GM23338 (cell line): ENCODE measurements at places on chromosomes 13 and 19.

- H3K4me3 ChIP-seq = no peak overlapping the region
- H3K36me3 ChIP-seq = peaks cover 18% of the 10 kb centered on the region
- DNase-seq = no peak
- H3K4me1 ChIP-seq = no peaks in the 10 kb centered on the region
These were observed 9.3 kb downstream of the EBPL start for GRCh38 chr13:49681842-49682435.

- H3K27ac ChIP-seq = no peak overlapping the region
- H3K4me1 ChIP-seq = no peaks in the 10 kb centered on the region
- H3K4me3 ChIP-seq = no peak overlapping the region
These were observed 52.5 kb downstream of the C1QTNF9 start for GRCh38 chr13:24361852-24362366.

DNA sequence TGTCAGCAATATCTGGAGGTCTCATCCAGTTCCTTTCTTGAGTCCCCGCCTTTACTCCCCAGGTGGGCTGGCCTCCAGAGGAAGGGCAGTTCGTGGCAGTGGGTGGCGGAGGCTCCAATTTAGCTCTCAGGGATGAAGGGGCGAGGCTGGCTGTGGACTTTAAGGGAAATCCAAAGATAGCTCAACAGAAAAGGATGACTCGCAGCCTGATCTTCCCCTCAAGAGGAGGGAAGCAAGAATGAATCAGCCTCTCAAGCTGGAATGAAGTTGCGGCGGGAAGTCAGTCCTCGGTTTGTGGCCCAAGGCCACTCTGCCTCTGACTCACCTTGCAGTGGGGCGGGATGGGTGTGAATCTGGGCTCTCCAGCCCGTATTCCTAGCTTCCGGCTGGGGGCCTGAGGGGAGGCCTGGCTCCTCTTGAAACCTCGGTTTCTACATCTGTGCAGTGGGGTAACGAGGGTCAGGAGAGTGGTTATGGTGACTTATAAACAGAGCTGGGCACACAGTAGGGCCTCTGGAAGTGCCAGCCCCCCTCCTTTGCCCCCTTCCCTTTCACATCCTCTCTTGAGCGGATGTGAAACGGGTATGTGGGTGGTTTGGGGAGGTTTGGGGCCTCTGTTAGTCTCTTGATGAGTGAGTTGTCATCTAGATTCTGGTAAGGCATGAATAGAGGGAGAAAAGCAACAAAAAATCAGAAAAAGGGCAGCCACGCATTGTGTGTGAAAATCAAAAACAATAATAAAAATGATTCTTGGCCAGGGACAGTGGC lies 10.5 kb upstream of the SMG9 start:
- H3K4me3 ChIP-seq = no peak overlapping the region
- no peak for DNase-seq
- no peaks in the 10 kb centered on the region for H3K36me3 ChIP-seq
- H3K27ac ChIP-seq = no peak overlapping the region
- H3K27me3 ChIP-seq = no peaks in the 10 kb centered on the region
- no peaks in the 10 kb centered on the region for H3K4me1 ChIP-seq

- H3K36me3 ChIP-seq = no peaks in the 10 kb centered on the region
- no peaks in the 10 kb centered on the region for H3K27me3 ChIP-seq
These were observed 93.3 kb downstream of the NUFIP1 start for GRCh38 chr13:44895953-44896335.

DNA sequence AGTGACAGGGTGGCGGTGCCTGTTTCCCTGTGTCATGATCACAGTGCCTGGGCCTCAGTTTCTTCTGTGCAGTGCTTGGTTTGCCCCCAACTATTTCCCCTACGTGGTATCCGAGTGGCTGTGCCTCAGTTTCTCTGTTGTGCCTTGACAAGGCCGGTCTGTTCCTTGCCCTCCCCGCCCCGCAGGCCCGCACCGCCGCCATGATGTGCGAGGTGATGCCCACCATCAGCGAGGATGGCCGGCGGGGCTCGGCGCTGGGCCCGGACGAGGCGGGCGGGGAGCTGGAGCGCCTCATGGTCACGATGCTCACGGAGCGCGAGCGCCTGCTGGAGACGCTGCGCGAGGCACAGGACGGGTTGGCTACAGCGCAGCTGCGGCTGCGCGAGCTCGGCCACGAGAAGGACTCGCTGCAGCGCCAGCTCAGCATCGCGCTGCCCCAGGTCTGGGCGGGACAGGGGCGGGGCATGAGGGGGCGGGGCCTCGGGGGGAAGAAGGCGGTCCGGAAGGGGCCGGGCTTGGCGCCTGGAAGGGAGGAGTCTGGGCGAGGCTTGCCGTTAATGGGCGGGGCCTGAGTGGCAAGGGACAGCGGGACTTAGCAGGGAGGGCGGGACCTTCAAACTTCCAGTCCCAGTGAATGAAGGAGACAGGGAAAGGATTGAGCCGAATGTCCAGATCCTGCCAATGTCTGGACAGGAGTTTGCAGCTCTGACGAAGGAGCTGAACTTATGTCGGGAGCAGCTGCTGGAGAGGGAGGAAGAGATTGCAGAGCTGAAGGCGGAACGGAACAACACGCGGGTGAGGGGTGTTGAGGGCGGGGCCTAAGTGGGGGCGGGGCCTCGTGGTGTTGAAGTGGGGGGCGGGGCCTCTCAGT lies 8.6 kb downstream of the PPFIA3 start:
- peaks cover 5% of the 10 kb centered on the region; the same call in 1 of the 2 replicates for H3K27me3 ChIP-seq
- H3K36me3 ChIP-seq = no peaks in the 10 kb centered on the region
- peak overlapping the region; percentile 69 for H3K4me3 ChIP-seq

GRCh38 chr13:95652244-95652764 lies 7.8 kb upstream of the DZIP1 start:
- no peak for DNase-seq
- no peaks in the 10 kb centered on the region for H3K36me3 ChIP-seq
- H3K4me1 ChIP-seq = no peaks in the 10 kb centered on the region
- no peak overlapping the region for H3K4me3 ChIP-seq

DNA sequence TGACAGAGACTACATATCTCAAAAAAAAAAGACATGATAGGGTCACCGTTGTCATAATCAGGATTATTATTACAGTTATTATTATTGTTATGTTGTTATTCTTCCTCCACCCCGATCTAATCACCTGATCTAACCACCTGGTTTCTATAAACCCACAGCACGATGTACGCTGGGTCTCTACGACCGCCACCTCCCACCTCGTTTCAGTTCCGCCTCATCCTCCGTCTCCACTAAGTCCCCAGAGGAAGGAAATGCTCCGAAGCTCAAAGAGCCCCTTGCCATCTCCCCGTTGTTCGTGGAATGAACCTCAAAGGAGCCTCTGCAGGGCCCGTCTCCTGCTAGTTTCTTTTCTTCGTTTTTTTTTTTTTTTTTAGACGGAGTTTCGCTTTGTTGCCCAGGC lies 15.9 kb upstream of the MEIS3 start:
- no peak overlapping the region for H3K4me3 ChIP-seq
- peaks cover 3% of the 10 kb centered on the region; the same call in 1 of the 2 replicates for H3K4me1 ChIP-seq
- peaks cover 19% of the 10 kb centered on the region for H3K27me3 ChIP-seq
- no peaks in the 10 kb centered on the region for H3K36me3 ChIP-seq

- no peaks in the 10 kb centered on the region for H3K4me1 ChIP-seq
- H3K27ac ChIP-seq = no peak overlapping the region
- DNase-seq = peak; percentile 3
- H3K4me3 ChIP-seq = no peak overlapping the region
These were observed 591.1 kb downstream of the PCDH9 start for GRCh38 chr13:66639044-66639443.

DNA sequence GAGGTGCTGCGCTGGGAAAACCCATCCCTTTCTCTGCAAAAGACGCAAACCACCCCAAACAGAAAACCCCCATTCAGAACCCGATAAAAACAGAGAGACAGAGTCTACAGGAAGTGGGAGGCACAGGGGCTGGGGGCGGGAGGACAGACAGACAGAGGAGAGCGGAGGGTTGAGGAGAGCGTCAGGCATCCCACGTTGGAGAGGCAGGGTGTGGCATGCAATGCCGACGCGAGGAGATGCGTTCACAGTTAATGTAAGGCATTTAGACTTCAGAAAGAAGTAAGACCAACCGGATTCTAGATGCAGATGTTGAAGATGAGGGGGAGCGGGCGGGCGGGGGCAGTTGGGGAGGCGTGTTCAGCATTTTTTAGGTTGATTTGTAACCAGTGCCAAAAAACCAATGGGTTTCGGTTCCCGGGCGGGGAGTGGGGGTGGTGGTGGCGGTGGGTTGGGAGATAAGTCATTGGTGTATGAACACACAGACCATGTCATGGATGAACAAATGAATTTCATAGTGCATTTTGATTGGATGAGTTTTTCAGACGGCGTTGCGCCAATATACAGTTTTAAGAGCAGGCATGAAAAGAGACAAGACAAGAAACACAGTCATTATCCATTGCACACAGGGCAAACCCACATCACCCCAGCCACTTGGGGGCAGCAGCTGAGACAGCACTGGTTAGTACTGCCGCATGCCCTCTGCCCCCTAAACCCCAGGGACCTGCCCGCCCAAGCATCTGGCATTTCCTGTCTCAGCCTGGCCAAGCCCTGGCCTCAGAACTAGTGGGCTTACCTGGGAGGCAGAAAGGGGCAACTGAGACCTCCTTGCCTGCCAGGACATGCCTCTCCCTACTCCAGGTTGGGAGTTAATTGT lies 91.3 kb downstream of the IER2 start:
- H3K27me3 ChIP-seq = no peaks in the 10 kb centered on the region
- H3K36me3 ChIP-seq = no peaks in the 10 kb centered on the region
- 0 out of 2 replicates have a peak overlapping the region, but pooled peaks have one; percentile 28 for H3K27ac ChIP-seq
- peak; percentile 59 for DNase-seq
- peaks cover 19% of the 10 kb centered on the region for H3K4me1 ChIP-seq

DNA sequence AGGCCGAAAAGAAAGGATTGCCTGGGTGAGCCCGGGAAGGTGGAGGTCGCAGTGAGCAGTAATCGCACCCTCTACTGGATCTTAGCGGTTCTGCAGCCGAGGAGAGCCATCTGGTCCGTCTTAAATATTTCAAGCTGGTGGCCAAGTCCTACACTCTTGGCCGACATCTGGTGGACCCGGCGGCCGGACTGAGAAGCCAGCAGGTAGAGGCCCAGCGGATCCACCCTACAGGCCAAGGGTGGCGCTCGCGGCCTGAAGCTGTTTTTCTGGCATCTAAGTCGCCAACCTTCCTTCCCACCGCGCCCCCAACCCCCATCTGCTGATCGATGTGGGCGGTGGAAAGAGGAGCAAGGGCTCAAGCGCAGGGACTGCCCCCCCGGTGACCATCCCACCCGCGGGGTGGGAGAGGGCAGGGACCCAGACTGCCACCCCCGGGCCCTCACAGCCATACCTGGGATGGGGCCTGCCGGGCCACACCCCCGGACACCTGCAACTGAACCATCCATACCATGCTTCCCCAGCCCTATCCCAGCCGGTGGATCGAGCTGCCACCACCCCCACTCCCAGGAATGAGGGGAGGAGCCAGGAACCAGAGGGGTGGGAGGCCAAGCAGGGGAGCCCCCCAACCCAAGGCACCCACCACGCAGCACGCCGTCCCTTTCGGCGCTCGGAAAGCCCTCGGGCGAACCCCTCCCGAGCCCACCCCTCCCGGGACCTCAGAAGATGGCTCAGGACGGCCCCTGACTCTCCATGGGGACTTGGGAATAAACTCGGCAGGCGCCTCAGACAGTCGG lies 46.3 kb upstream of the ZNF730 start:
- no peaks in the 10 kb centered on the region for H3K4me1 ChIP-seq
- no peak overlapping the region for H3K27ac ChIP-seq
- DNase-seq = peak; percentile 86
- peaks cover 10% of the 10 kb centered on the region for H3K27me3 ChIP-seq
- no peaks in the 10 kb centered on the region for H3K36me3 ChIP-seq
- H3K4me3 ChIP-seq = peak overlapping the region; percentile 52
